ENCODE measurements at places on chromosomes 4 and X. TPM values are rescaled to one million over a fixed set of nuclear protein-coding genes. Genes with fewer than 3 reads are reported as not detected.

- no peak for DNase-seq
Measured at GRCh38 chr4:46886711-46887110, 22.3 kb downstream of the COX7B2 start.

DNA sequence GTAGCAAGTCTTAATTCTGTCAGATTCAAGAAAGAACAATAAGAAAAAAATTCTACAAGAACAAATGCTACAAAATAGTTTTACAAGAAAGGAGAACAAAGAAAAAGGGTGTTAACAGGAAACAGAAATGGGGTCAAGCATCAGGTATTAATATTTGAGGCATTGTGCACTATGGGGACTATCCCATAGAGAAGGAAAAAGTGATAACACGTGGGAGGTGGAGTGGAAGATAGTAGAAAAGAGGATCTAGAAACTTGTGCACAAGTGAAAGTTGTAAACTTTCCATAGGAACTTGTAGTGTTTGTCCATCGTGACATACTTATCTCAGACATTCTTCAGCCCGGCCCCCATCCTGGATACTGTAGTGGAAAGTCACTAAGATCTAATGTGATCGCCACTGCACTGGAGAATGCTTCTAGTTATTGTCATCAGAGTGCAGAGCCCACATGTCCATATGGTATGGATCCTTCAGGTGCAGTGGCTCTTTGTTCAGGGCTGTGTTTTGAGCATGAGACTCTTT lies 15.4 kb upstream of the NFXL1 start:
- DNase-seq, result no peak

- no peak for DNase-seq
Measured at GRCh38 chr4:123675567-123675966, 279.0 kb downstream of the SPRY1 start.

- no peak for DNase-seq
Measured at GRCh38 chr4:177726111-177726510, 283.9 kb upstream of the AGA start.

DNA sequence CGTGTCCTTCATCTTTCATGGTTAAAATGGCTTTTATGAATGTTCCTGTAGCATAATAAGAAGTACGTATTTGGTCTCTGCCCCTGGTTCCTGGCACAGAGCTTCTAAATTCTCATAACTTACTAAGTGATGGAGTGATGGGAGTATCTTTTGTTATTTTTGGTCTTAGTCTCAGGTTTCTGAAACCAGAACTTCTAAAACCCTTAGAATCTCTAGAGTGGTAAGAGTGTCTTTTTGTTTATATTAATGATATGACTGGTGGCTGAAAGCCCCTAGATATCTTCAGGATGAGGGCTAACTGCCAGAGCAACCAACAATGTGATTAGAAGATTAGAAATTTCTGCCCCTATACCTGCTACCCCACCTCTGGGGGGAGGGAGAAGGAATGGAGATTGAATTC lies 45.8 kb upstream of the BBS12 start:
- no peak for DNase-seq

Gene MAGEB2
- total RNA-seq, result not detected

Gene HMX1
- not detected for total RNA-seq

Gene KLF8
- total RNA-seq, result 11.9 TPM

Gene NPY1R
- total RNA-seq, result not detected

Gene ODAPH
- not detected for total RNA-seq

Data from natural killer cell (primary cell).